ENCODE measurements at places on chromosomes 11 and 22. TPM values are rescaled to one million over a fixed set of nuclear protein-coding genes. Genes with fewer than 3 reads are reported as not detected.

Gene SYCE3
- not detected for total RNA-seq

Gene OR5B21
- total RNA-seq, result not detected

Gene FLRT1
- total RNA-seq, result 0.21 TPM

Gene FAM111B
- 0.66 TPM for total RNA-seq

Gene SMDT1
- total RNA-seq, result 126 TPM

Gene DDTL
- total RNA-seq, result not detected

- DNase-seq, result no peak
Observed at GRCh38 chr22:17915188-17915587, 109.2 kb downstream of the MICAL3 start.

DNA sequence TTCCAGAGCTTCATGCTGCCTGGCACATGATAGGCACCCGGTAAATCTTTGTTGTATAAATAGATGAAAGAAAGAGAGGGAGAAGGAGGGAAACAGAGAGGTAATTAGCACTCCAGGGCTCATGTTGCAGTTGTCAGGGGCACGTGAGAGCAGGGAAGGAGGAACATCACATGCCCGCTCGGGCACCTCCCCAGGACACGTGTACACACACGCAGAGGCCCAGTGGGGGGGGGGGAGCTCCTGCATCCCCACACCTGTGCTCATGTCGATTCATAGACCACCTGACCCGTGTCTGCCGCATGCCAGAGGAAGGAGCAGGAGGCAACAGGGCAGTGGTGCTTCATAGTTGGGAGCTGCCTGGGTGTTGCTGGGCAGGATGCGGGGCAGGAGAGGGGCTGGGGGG, 37.1 kb upstream of the NNMT start:
- no peak for DNase-seq

- DNase-seq, result no peak
Observed at GRCh38 chr11:102260241-102260640, 57.0 kb upstream of the BIRC3 start.

GRCh38 chr11:88064097-88064705, 111.0 kb downstream of the RAB38 start:
- DNase-seq, result no peak

- no peak for DNase-seq
Observed at GRCh38 chr11:44585421-44585820, 20.0 kb downstream of the CD82 start.

- no peak for DNase-seq
Observed at GRCh38 chr11:122128146-122128545, 12.1 kb upstream of the BLID start.

GRCh38 chr11:68373815-68374501, 61.6 kb downstream of the LRP5 start:
- peak; percentile 73 for DNase-seq

- no peak for DNase-seq
Observed at GRCh38 chr11:120637131-120637530, 125.6 kb downstream of the GRIK4 start.

DNA sequence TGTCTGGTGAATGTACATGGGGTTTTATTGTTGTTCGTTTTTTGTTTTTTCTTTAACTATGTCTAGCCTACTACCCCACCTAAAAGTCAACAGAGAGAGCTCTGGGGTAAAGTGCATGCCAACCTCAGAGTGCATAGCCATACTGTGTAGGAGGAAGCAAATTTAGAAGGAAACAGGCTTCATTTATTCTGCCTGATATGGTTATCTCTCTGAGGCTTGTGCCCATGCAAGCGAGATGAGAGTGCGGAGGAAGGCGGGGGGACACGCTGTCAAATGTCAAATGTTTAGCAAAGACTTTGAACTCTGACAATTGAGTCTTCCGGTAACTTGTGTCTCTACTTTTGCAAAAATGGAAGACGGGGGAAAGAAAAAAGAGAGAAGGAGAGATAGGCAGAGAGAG, 295.5 kb downstream of the ETS1 start:
- no peak for DNase-seq

DNA sequence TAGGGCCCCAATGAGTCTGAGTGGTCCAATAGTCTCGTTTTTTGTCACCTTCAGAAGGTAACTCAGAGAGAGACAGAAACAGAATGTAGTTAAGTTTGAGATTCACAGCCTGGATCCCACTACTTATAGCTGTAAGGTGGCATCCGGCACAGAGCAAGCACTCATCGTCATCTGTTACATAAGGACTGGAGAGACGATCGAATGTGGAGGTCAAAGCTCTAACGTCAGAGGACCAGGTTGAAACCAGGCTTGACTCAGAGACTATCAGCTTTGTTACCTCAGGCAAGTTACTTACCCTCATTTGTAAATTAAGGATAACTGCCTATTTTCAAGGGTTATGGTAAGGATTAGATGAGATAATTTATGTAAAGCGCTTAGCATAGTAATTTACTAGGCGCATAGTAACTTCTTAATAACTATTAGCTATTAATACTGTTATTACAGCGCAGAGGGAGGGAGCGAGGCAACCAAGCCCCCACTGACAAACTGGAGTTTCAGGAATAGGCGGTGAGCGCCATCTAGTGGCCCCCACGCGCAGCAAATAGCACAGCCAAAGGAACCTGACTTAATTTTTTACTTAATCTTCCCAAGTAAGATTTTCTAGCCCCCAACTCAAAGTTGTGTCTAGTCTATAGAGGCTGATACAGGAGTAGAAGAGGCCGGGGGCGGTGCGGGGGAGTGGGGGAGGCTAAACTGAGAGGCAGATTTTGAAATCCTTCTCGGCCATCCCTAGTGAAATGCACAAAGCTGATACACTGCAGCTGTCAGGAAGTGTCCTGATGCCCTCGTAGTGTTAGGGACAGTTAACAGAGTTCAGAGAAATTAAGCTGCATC, 29.0 kb upstream of the API5 start:
- DNase-seq, result no peak

- DNase-seq, result no peak
Observed at GRCh38 chr11:130787092-130787616, 129.1 kb downstream of the SNX19 start.
